Fibroblast of pulmonary artery (primary cell): ENCODE measurements at places on chromosomes 2 and 18.

DNA sequence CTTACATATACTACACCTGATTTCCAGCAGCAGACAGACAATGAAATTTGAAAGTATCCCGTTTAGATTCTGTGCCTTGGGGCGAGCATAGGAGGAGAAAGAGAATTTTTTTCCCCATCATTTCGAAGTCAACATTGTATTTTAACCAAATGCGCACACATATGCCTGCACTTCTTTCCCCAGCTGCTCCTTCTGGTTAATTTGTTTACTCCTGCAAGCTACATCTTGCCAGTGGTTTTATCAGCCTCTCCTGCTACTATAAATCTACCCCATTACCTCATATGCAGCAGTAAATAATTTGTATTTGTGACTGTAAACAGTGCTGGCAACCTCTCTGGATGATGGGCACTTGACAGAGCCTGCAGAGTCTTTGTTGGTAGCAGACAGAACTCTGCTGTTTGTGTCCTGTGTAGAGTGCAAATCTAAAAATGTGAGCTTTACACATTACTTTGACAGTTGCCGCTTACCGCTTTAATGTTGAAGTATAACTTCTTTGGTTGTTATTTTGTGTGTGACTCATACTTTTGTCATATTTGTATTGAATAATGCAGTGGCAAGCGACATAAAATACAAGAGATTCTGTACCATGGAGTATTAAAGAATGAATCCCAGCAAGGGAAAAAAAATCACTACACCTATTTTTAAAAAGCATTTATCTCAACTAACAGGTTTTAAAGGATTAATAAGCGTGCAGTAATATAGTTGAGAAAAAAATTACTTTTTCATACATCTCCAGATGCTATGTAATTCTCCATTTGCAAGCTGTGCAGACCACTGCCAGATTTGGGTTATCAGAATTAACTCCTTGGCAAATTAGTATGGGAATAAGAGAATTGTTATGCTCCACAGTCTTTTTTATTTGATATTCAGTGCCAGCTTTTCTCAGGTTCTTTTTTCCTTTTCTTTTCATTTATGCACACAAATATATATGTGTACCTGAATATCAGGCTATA, 536.8 kb downstream of the XIRP2 start:
- no peak for DNase-seq

DNA sequence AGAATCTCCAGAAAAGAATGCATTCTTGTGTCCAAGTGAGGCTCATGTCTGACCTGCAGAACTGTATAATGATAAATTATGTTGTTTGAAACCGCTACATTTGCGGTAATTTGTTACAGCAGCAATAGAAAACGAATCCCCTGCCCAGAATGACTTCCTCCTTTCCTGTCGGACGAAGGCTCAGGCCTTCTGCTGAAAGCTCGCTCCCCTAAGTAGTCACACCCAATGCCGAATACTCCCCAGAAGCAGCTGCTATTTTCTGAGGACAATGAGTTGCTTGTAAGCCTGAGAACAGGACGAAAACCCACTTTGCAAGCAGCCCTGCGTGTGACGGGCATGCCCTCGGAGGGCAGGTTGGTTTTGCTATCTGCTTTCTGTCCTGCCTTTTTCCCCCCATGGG, 27.7 kb upstream of the PTPN4 start:
- DNase-seq: no peak

DNA sequence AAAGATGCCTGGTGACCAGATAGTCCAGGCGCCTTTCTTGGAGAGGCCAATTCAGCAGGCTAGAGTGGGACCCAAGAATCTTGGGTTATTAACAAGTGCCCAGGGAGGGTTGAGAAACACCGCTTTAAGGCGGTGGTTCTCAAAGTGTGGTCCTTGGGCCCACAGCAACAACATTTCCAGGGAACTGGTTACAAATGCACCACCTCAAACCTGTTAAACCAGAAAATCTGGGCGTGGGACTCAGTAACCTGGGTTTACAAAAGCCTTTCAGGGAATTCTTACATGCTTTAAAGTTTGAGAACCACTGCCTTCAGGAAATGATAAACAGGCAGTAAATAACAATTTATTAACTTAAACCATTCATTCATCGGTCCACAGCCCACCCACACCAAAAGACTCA, 92.5 kb downstream of the SP3 start:
- no peak for DNase-seq

- no peak for DNase-seq
Observed at GRCh38 chr18:50711386-50711785, 108.4 kb downstream of the MRO start.

DNA sequence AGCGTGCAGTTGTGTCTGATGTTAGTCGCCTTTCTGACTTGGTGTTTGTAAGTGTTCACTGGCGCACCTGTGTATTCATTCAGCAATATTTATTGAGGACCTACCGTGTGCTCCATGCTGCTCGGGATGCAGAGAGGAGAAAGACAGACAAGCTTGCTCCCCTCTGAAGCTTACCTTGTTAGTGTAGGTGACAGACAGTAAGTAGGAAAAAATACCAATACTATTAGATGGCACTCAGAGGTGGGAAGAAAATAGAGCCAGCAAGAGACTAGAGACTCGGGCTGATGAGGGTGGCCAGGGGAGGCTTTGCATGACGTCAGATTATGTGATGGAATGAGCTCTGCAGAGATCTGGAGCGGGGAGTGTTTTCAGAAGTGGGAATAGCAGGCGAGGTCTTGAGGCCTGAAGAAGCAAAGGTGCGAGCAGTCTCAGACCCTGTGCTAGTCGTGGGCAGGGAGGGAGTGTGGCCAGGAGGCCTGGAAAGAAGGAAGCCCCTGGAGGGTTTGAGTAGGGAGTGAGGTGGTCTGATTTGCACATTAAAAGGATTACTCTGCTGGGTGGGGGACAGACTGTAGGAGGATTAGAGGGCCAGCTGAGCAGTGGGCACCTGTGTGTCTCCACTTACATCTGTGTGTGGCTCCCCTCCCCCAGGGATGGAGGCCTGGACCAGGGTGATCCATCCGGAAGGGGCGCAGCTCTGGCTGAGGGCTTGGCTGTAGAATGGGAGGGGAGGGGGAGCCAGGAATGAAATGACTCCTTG, 11.8 kb downstream of the MTCL1 start:
- no peak for DNase-seq

GRCh38 chr2:235027558-235028214, 75.9 kb downstream of the SH3BP4 start:
- peak; percentile 68 for DNase-seq

GRCh38 chr2:204720874-204721273, 175.6 kb downstream of the PARD3B start:
- no peak for DNase-seq

DNA sequence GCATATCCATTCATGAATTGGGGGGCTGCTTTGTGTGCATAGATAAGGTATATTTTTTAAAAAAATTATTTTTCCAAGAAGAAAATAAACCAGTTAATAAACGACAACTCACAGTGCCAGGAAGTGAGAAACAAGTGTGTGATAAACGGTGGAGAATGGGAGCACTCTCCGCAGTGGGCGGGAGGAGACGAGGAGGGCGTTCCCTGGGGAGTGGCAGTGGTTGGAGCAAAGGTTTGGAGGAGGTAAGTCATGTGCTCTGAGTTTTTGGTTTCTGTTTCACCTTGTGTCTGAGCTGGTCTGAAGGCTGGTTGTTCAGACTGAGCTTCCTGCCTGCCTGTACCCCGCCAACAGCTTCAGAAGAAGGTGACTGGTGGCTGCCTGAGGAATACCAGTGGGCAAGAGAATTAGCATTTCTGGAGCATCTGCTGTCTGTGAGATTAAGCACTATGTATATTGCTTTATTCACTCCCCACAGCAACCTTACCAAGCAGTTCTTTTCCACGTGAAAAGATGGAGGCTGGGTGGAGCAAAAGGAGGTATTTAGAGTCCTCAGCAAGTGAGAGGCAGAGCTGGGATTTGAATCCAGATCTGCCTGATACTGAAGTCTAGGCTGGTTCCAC, 27.0 kb upstream of the CASP8 start:
- DNase-seq: peak; percentile 29

DNA sequence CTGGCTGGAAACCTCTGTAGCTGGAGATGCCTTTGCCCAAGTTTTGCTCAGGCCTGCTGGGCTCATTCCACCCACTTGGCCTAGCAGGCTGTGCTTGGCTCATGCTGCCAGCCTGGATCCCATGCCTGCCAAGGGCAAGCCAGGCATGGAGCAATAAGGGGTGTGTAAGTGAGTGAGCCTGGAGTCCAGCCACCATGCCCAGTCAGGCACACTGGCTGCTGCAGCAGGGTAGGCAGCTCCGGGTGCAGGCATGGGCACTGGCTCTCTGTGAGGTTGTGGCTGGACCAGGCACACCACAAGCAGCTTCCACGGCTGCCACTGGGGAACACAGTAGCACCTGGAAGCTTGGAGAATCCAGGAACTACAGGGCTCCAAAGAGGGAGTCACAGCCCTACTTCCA, 147.7 kb upstream of the HS6ST1 start:
- DNase-seq: no peak

- no peak for DNase-seq
Observed at GRCh38 chr18:12014086-12014485, 32.8 kb downstream of the IMPA2 start.

DNA sequence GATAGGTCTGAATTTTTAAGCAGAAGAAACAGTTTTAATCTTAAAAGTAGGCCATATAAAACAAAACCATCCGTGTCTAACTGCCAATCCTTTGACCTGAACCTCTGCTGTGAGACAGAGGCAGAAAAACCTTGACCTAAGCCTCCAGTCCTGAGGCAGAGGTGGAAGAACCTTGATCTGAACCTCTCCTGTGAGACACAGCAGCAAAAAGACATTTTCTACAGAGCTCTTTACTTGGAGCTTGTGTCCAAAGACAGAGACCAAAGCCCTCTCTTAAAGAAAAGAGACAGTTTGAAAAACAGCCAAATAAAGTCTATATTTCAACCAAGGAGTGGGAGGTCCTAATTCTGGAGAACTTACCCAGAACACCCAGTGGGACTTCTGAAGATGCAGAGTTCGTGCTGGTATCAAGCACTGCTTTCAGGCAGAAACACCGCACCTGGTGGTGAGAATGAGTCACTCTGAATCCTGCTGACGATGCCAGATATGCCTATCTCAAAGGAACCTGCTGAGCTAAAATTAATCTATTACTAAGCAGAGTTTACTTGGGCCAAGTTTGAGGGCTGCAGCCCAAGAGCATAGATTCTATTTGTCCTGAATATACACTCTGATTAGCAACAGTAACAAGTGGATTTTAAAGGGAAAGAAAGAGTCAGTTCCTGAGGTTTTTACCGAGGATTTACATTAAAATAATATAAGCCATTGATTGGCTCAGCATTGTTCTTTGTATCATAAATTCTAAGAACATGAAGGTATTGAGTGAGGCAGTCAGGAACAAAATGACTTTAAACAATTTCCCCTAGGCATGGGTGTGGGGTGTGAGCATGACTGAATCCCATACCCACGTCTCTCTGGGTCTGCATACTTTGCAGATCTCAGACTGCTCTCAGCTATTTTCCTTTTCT, 806.4 kb downstream of the TRIB2 start:
- no peak for DNase-seq

GRCh38 chr18:45412577-45412976, 202.7 kb upstream of the SLC14A2 start:
- no peak for DNase-seq

GRCh38 chr2:69482471-69482870, 45.2 kb upstream of the NFU1 start:
- DNase-seq: no peak

- DNase-seq: peak; percentile 0
Observed at GRCh38 chr2:4354164-4354563, 650.8 kb downstream of the DCDC2C start.

DNA sequence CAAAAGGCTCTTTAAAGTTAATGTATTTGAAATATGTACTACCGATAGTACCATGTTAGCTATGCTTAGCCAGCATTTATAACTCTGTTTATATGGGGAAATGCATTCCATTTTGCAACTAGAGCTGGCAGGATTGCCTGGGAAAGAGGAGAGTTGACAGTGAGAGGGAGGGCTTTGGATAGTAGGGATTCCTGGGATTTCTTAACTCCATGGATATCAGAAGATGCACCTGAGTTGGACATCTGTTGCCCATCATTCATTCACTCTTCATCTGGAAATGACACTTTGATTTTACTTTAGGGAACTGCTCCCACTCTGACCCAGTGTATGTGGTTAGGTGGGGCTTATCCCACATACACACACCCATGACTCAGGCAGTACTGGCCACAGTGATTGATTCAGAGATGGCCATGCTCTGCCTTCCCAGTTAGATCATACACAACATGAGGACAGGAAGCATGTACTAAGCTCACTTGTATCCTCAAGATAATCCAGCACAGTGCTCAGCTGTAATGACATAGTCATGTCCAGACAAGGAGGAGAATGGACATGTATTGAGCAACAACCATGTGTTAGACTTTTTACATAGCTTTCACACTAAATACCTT, 248.8 kb downstream of the MREG start:
- peak; percentile 69 for DNase-seq

DNA sequence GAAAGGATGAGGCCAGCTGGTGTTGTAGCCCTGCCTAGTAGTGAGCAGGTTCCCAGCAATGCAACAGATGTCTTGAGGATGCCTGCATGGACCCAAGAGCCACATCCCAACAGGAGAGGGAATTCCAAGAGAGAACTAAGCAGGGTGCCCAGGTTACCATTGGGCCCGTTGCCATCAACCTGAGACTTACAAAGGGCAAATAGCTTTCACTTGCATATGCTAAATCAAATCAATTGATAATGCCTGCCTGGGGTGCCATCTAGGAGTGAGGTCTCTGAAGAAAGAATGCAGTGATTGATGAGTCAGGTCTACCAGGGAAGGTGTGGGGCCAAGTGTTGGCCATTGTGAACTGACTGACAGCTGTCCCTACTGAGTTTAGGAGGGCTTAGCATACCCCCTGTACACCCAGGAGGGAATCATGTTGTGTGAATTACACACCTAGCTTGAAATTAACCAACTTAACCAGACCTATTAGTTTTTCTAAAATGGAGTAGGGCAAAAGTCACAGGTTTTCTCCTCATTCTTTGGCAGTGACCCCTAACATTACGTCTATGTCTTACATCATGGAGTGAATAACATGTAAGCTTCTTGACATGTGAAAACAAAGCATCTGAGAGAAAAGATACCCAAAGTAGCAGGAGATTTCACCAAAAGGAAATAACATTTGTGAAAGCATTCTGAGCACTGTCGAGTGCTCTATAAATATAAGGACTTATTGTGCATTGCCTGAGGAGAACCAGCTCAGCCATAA, 32.3 kb downstream of the FHOD3 start:
- DNase-seq: peak; percentile 53

DNA sequence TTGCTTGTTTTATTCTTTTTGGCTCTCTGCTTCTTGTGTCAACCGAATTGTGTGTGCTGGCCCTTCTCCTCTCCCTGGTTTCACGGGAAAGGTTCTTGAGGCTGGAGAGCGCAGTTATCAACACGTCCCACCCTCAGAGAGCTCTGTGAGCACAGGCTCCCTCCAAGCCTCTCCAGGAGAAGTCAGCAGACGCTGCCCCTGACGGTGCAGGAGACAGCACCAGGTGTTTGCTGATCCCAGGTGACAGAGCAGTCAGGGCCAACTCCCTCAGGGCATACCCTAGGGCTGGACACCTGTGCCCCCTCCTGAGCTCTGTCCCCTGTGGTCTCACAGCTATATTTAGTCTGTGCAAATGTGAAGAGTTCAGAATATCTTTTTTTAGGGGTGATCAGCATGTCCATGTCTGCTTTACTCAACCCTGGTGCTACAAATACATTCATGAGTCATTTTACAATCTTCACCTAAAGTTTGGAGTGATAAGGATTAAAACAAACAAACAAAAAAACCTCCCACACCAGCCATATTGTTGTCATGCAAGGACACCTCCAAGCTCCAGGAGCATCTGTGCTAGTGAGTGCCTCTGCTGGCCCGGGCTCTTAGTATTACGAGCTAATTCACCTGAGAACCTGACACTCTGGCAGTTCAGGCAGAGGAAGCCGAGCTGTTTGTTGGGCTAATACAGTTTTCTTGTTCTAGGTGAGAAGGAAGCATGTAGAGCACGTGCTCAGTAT, 65.9 kb upstream of the TMEM200C start:
- DNase-seq: no peak

GRCh38 chr18:35201256-35201931, 39.4 kb upstream of the ZNF397 start:
- DNase-seq: no peak
